ENCODE measurements at places on chromosomes 4 and X. TPM values are rescaled to one million over a fixed set of nuclear protein-coding genes. Genes with fewer than 3 reads are reported as not detected.

Gene GPR50
- total RNA-seq, result not detected

Gene PTCHD1
- total RNA-seq, result not detected

Gene EXOSC9
- total RNA-seq, result 74.0 TPM

Gene TEX13D
- total RNA-seq, result 0.05 TPM

Gene NUDT11
- 3.2 TPM for total RNA-seq

Gene CFP
- total RNA-seq, result 2.3 TPM

Gene KLHL4
- total RNA-seq, result not detected

Gene ELF4
- total RNA-seq, result 26.1 TPM

Gene GLOD5
- not detected for total RNA-seq

Gene BTK
- not detected for total RNA-seq

Gene PRKG2
- total RNA-seq, result 0.20 TPM

Gene GNRHR
- not detected for total RNA-seq

Gene KCNIP4
- not detected for total RNA-seq

Gene WDFY3
- 0.39 TPM for total RNA-seq

Gene PLS3
- 1.4 TPM for total RNA-seq

Gene PNPLA4
- total RNA-seq, result 5.2 TPM

Gene AMER1
- total RNA-seq, result 6.7 TPM

Gene XAGE1A
- not detected for total RNA-seq

Gene UGT2A1
- total RNA-seq, result not detected

Gene COL4A6
- total RNA-seq, result not detected

Gene CLIC2
- total RNA-seq, result 0.20 TPM

Gene NPY1R
- not detected for total RNA-seq

Gene IGSF1
- total RNA-seq, result not detected

Gene LAMTOR3
- total RNA-seq, result 28.6 TPM

Gene SPANXN3
- not detected for total RNA-seq

Gene SORCS2
- total RNA-seq, result not detected

Gene DAPP1
- total RNA-seq, result 38.8 TPM

Gene GAGE2A
- not detected for total RNA-seq

Gene ZNF185
- 0.54 TPM for total RNA-seq

Gene OTUD6A
- total RNA-seq, result not detected

Gene LDOC1
- 6.9 TPM for total RNA-seq
